ENCODE measurements at places on chromosomes 2 and 18.

DNA sequence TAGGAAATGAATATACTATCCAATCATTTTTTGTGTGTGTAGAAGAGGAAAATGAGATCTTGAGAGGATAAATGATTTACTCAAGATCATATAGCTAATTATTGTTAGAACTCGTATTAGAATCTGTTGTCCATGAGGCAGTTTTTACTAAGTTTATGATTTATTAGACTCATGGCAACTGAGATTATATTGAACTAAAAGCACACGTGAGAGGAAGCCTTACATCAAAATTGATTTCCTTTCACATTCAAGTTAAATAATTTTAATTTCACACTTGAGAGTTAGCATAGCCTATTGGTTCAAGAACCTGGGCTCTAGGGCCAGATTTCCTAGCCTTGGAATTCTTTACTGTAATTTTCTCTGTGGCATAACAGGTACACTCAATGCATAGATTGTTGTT, 552.3 kb downstream of the ERBB4 start:
- no peak for DNase-seq

DNA sequence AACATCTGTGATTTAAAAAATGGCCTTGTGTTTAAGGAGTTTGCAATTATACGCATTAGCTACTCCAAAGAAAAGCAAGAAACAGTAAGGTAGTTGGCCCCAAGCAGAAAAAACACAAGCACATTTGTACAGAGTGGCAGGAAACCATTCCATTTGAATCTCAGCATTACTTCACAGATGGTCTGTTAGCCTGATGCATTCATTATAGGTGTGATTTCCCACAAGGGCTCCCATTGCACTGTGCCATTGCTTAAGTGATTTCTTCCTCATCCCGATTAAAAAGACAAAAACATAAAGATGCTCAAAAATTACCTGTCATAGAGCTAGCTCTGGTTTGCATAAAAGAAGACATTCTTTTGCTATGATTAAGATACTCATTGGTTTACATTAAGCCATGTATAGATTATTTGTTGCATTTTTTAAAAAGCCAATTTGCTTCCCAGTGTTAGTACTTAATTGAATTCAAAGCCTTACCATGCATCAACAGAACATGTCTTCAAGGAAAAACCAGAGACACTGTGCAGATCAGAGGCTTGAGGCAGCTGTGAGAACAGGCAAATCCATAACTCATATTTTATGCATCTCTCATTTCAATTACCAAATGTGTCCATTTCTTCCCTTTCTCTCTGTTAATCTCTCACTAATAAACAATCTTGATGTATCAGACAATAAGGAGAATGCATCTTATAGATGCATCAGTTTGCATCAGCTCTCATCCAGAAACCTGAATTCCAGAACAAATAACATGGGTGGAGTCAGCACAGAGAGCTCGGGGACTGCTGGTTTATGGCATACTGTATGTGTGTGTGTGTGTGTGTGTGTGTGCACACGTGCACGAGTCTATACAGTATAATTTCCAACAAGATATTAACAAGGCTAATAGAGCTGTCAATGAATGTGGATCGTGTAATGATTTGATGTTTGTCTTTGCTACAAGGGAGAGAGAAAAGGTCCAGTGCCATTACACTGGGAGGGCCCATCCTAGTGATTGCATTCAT, 558.6 kb upstream of the HS6ST1 start:
- no peak for DNase-seq

DNA sequence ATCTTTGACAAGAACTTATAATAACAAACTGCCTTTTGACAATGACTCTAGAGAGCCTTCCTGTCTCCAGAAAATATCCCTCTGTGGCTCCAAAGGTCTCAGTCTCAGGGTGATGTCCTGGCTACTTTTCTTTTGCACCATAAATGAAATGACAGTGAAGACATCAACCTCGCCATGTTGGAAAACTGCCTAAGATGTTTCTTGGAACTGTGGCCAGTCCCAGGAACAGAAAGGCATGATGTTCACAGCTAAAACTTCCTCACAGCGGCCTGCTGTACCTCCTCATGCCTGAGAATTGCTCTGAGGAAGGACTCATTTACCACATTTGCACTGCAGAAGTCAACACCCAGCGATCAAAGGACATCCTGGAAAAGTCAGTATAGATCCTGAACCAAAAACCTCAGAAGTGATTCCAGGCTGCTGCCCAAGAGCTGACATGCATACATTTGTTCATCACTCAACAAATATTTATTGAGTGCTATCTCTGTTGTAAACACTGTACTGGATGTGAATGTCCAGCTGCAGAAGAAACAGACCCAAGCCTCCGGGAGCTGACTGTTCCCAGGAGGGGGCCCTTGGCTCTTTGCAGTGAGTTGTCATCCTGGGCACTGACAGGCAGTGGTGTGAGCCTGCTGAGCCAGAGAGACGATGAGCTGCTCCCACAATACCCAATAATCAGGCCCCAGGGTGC, 64.3 kb upstream of the ACSL3 start:
- peak; percentile 51 for DNase-seq

- no peak for DNase-seq
Measured at GRCh38 chr2:98807221-98807620, 76.3 kb upstream of the MGAT4A start.

DNA sequence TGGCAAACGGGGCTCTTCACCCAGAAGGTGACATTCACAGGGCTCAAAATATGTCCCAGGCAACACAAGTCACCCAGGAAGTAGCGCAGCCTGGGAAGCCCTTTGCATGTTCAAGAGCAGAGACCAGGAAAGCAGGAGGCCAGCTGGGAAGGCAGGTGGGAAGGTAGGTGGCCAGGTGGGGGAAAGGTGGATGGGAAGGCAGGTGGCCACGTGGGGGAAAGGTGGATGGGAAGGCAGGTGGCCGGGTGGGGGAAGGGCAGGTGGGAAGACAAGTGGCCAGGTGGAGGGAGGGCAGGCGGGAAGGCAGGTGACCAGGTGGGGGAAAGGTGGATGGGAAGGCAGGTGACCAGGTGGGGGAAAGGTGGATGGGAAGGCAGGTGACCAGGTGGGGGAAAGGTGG, 102.7 kb downstream of the ZNF516 start:
- no peak for DNase-seq

DNA sequence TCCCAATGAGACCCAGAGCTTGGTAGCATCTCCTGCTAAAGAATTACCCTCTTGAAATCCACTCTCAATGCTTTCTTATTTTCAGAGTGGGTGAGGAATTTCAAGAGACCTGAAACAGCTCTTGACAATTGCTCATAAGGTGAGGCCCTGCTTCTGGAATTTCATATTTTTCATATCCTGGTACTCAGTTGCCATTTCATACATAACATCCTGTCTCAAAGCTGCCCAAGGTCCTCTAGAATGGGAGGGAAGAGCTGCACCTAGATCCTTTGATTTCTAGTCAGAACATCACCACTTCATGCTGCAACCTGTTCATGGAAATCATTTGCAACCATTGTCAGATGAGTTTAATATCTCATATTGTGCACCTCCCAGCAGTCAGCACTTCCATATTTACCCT, 404.8 kb upstream of the GALNT5 start:
- no peak for DNase-seq

GRCh38 chr2:239928391-239929350, 96.5 kb downstream of the NDUFA10 start:
- DNase-seq: no peak

- DNase-seq: no peak
Measured at GRCh38 chr2:129798301-129798581, 181.2 kb upstream of the RAB6C start.

GRCh38 chr2:222993920-222994650, 57.9 kb upstream of the KCNE4 start:
- peak; percentile 98 for DNase-seq

DNA sequence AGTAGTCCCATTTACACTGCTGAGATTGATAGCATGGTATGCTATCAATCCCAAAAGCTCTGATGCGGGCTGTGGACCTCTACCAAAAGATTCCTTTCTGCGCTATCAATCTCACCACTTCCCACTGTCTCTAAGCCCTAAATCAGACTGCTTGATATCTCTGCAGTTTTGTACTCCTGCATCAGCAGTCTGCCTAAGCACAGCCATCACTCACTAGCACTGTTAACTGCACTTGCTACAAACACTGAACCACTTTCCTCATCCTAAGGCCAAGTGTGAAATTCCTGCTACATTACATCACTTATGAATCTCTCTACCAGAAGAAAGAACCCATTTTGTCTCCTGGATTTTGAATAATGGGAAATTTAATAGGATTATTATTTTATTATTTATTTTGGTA, 237.0 kb downstream of the HNMT start:
- no peak for DNase-seq

DNA sequence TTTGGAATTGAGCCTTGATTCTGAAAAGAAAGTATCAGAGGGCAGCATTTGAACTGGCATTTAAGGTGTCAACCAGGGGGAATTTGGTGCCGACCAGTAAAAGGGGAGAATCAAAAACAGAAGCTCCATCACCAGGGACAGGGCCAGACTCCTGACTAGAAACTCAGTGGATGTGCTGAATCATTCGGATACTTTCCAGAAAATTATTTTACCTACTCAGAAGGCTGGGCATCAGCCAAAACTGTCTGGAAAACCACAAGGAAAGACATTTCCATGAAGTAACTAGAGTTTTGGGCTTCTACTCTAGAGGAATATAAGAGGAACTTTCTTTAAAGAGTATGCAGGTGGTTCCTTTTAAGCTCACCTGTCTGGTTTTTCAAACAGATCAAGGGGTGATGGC, 756.6 kb downstream of the RNF144A start:
- DNase-seq: no peak

DNA sequence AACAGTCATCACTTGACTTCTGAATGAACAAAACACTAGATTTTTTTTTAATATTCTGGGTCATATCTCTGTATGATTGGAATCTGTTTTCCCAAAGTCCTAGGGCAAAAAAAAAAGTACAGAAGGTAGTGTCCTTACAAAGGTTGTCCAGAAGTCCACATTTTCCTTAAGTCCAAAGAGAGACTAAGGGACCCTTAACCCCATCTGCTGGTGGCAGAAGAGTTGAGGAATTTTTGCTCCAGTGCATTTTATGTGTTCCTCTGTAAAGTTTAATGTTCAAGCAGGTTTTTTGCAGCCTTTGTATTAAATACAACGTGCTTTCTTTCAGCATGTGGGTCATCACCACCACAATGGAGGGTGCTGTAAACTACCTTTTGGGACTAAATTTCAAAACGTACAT, 215.9 kb downstream of the SP3 start:
- peak; percentile 45 for DNase-seq

GRCh38 chr18:50117863-50118262, 77.1 kb downstream of the MYO5B start:
- no peak for DNase-seq

- peak; percentile 71 for DNase-seq
Measured at GRCh38 chr2:234368861-234369261, 128.0 kb downstream of the ARL4C start.

DNA sequence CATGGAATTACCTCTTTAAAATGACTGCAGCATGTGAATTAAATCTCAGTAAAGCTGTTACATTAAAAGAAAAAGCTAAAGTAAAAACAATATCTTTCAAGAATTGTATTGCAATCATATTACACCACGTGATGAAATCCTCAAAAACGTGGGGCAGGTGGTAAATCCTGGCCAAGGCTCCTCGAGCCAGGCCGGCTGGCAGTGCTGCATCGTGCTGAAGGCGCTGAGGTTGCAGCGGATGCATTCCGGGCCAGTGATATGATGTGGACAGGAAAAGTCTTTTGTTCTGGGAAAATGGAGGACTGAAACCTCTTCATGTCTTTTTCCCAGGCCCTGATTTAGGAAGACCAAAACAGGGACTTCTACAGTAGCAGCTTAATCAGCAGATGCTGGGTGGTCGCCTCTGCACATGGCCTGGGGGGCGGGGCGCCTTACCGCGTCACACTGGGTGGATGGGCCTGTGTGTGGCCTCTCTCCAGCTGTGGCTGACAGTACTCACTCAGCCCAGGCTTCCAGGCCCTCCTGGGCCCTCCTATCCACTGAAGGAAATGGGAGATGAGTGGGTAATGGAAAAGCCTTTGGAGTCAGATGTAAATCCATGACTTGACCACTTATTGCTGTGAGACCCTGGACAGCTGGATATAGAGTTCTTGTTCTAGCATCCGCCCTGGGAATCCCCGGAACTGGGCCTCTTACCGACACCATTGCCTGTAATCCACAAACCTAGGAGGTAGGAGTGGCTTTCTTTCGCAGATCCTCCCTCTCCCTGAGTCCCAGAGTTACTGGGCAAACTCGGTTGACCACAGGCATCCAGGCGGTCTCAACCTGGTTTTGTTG, 45.1 kb downstream of the PROC start:
- DNase-seq: peak; percentile 3

DNA sequence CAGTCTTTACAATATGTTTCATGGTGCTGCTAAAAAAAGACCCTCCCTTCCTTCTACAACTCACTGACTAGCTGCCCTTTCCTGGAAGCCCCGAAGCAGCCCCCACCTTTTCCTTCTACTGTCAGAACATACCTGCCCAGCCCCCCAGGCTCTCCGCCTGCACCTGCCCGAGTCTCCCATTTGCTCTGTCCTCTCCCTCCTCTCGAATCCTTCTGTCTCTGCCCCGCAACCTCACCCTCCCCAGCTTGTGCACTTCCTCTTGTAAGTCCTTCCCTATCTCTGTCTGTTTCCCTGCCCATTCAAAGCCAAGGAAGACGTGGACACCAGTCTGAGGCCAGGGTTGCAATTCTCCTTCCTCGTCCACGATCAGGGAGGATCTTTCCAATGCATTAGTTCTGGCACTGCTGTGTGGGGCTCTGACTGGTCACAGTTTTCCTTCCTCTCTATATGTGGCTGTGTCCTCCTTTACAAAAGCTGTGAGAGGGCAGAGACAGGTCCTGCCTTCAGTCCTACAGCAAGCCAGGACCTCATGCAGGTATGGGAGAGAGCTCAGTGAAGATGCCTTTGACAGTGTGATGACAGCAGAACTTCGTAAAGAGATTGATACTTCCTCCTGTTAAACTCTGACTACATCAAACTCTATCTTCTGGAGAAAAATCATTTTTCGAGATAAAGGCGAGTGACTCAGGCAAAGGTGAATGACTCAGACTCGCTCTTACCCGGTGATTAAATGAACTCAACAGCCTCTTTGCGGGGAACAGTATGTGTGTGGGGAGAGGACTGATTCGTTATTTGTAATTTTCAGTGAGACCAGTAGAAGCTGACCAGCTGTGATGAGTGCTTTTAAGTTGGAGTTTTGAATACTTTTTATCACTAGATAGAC, 14.2 kb downstream of the TNFRSF11A start:
- no peak for DNase-seq

- DNase-seq: no peak
Measured at GRCh38 chr2:112032224-112032586, 22.9 kb upstream of the TMEM87B start.

DNA sequence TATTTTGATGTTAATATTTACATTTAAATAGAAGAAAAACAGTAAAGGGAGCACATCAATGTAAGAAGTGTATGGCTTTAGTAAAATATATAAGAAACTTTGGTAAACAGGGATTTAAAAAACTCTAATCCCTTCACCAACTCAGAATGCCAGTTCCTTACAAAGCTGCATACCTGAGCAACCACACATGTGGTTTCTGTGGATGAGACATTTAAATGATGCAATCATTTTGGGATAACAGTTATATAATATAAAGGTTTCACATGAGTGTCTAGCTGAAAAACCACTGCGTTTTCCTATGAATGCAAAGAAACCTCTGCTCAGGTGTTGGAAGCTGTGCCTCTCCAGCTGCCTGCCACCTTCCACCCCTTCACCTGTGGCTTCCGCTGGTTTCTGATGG, 209.1 kb upstream of the REV1 start:
- DNase-seq: no peak
